ENCODE measurements at places on chromosomes 7 and 10.

DNA sequence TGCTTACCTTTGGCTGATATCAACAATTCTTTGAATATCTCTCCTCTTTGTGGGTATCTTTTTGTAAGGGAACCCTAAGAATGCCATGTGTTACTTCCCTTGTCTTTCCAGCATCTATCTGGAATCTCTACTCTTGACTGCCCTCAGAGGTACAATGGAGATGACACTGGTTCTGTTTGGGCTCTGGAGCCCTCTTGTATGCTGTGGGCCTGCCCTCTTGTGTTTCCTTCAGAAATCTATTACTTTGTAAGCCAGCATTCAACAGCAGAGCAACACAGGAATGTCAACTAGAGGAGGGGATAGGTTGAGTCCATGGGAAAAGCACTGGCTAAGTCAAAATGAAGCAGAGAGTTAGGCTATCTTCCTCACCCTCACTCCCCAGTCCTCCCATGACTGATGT lies 142.3 kb downstream of the XPNPEP1 start:
- DNase-seq = no peak

GRCh38 chr10:82736305-82736704 lies 861.3 kb downstream of the NRG3 start:
- DNase-seq = no peak

- no peak for DNase-seq
Measured at GRCh38 chr7:98196706-98197605, 14.3 kb upstream of the BHLHA15 start.

DNA sequence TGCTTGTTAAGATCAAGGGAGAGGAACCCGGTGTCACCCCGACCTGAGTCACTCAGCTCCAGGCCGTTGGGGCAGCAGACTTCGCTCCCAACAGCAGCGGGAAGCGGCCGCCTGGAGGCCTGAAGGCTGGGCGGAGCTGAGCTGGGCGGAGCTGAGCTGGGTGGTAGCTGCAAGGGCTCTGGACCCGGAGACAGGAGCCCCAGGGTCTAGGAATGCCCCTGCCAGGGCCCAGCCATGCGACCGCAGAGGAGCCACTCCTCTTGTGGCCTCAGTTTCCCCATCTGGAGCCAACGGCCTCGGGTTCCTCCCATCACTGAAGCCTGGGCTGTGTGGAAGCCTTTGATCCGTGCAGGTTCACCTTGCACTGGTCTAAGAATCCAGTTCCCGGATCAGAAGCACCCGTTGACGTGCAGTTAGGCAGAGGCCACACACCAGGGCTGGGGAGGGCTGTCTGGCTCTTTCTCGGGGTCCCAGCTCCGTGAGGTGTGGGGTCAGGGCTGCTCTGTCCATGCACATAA lies 21.9 kb upstream of the DPYSL4 start:
- no peak for DNase-seq

GRCh38 chr7:14242175-14242574 lies 252.7 kb upstream of the ETV1 start:
- no peak for DNase-seq

DNA sequence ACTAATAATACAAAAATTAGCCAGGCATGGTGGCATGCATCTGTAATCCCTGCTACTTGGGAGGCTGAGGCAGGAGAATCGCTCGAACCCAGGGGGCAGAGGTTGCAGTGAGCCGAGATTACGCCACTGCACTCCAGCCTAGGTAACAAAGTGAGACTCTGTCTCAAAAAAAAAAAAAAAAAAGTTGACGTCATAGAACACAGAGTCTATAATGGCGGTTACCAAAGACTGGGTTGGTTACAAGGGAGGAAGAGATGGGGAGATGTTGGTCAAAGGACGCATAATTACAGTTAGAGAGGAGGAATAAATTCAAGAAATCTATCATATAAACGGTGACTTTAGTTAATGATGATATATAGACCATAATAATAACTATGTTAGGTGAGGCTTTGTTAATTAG lies 309.7 kb upstream of the HGF start:
- no peak for DNase-seq

DNA sequence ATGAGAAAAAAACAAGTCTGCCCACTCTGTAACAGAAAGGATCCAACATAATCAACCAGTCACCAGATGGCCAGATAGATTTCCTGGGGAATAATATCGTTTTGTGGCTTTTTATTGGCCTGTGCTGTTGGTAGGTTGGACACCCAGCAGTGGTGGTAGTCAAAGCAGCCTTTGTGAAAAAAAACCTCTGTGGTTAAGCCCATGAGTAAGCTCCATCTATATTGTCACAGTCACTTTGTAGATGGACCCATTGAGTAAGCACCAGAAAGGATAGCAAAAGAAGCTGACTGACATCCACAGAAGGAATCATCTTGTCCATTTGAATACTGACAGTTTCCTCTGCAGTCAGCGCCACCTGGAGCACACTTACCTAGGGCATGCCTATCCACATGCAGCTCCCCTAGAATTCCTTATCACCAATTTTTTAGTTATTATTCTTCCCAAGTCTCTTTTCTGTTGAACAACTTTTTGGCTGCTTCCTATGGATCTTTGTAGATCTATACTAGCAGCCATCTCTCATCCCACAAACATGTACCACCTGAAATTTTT lies 96.9 kb downstream of the IQUB start:
- no peak for DNase-seq

GRCh38 chr10:77756319-77757232 lies 119.0 kb upstream of the KCNMA1 start:
- no peak for DNase-seq

- DNase-seq = no peak
Measured at GRCh38 chr7:157432541-157432956, 95.7 kb downstream of the DNAJB6 start.

DNA sequence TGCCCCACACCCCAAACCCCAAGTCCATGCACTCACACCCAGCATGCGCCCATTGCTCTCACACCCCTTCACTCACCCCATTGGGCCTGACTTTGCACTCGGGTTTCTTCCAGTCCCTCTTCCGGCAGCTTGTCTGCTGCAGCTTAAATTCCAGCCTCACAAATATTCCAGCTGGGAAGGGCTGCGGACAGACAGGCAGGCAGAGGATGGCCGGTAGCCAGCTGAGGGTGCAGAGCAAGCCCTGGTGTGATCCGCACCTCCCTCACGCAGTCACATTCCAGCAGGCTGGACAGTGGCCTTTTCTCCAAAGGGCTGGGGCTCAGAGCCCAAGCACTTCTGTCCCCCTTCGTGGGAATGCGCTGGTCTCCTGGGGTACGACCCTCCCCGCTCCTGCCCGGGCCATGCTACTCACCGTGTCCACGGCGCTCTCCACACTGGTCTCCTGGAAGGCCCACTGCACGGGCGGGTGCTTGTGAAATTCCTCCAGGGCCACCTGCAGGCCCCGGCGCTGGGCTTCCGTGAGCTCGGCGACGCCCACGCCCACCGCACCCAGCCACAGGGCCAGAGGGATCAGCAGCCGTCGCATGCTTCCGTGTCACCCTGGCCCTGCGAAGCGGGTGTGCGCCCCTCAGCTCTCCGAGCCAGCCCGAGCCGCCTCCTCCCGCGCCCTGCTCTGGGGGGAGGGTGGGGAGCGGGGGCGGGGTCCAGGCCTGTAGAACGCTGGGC lies 1.2 kb downstream of the RARRES2 start:
- DNase-seq = no peak

DNA sequence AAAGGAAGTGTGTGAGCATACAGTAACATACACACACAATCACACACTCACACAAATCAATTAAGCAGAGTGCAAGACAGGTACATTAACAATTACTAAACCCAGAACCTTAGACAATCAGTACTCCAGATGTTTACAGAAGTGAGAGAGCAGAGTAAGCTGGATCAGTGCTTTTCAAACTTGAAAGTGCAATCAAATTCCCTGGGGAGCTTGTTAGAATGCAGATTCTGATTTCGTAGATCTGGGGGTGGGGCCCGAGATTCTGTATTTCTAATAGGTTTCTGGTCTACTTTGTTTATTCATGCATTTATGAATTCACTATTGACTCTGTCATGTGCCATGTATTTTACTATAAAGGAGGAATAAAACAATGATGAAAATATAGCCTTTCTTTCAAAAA lies 179.6 kb upstream of the PHYHIPL start:
- DNase-seq = no peak

- no peak for DNase-seq
Measured at GRCh38 chr7:13115855-13116254, 428.4 kb downstream of the ARL4A start.

DNA sequence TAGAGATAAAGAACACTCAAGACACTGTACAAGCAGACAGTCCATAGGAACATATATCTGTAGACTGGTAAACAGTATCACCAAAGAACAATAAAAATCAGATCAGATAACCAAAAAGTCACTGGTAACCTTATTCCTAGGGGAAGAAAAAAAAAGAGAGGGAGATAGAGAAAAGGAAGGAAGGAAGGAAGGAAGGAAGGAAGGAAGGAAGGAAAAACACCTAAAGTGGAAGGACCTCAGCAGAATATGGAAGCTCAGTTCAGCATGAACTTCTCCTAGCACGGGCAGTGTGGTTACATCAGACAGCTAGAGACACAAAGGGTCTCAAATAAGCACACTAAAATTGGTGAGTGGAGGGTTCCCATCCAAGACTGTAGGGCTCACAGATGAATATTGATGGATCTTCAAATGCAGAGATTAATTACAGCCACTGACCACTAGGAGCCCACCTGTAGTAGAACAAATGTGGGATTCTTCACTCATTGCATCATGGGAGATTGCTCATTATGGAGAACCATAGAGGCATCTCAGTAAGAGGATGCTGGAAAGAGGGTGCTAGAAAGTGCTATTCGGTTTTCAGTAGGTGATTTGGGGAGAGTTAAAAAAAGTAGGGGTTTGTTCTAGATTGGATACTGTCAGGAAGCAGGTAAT lies 293.4 kb upstream of the C7orf33 start:
- no peak for DNase-seq

DNA sequence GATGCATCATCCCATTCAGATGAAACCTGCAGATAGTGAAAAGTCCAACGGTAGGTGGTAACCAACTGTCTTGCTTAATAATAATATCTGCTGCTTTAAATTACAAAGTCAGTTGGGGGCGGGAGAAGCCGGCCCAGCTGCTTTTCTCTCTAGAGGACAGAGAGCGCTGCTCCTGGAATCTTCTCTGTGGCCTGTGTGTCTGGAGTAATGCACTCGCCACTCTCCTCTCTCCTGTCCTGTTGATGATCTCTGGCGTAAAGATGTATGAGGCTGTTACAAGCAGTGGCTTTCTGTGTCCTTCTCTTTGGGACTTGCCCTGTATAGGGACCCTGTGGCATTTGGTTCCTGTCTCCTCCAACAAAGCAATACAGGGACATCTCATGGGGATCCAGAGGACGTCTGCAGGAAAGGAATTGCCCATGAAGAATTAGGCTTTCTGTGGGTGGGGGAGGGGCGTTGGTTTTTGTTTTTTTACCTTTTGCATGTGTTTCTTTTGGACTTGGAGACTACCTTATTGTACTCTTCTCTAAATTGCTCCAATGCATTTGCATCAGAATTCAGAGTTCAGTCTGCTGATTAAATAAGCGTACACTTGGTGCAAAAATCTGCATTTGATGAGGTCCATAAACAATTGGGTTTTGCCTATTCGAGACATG lies 231.6 kb downstream of the CELF2 start:
- no peak for DNase-seq

DNA sequence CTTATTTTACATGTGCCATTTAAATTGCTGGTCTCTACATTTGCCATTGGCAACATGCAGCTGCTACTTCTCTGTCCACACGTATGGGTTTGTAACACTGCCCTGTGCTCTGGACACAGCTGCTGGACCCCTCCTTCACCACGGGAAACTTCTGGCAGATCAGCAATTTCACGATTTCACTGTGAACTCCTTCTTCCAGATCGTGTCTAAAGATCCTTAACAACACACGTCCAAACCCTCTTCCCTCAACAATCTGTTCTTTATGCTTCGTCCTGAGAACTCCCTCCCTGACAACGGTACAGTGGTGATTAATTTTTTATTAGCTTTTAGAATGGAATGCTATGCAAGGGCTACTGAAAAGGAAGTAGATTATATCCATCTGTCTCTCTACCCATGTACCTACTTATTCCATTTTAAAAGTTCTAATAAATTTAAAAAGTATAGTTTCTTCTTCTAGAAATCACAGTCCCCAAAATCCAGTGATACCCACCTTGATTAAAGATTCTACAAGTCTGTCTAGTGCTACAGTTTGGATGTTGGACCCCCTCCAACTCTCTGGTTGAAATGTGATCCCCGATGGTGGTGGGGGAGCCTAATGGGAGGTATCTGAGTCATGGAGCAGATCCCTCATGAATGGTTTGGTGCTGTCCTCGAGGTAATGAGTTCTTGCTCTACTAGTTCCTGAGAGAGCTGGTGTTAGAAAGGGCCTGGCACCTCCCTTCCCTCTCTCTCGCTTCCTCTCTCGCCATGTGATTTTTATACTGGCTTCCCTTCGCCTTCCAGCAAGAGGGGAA lies 81.0 kb downstream of the KIAA1549 start:
- DNase-seq = no peak

- DNase-seq = no peak
Measured at GRCh38 chr7:30451539-30452279, 26.9 kb downstream of the NOD1 start.

DNA sequence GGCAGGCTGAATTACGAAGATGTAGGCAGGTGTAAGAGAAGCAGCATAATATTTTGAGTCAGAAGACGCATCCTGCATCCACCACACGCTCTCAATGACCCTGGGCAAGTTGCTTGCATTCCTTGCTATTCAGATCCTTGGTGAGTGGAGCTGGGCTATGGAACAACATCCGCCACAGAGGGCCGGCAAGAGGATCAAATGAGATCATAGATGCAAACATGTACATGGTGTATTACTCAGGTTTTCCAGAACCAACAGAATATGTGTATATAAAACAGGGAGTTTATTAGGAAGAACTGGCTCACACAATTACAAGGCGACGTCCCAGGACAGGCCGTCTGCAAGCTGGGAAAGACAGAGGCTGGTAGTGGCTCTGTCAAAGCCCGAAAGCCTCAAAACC lies 51.5 kb downstream of the ADAM12 start:
- DNase-seq = no peak

- no peak for DNase-seq
Measured at GRCh38 chr7:75795831-75796285, 17.7 kb downstream of the CCL24 start.

- DNase-seq = no peak
Measured at GRCh38 chr7:104358446-104359132, 30.2 kb downstream of the LHFPL3 start.

GRCh38 chr7:31776616-31777015 lies 89.6 kb downstream of the PPP1R17 start:
- DNase-seq = no peak

DNA sequence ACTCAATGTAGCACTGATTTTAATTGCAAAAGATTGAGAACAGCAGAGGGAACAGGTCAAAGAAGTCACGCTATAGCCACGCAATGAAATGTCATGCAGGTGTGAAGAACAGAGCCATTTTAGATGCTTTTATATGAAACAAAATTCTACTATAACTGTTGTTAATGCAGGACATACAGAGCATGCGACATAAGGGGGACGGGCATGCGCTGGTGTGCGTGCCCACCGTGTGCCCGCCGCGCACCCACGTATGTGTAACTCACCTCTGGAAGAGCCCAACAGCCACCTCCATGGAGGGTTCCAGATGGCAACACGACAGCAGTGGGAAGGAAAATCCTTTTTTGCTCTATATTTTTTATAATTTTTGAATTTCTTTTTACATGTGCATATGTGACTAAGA lies 410.0 kb upstream of the RNF32 start:
- DNase-seq = no peak

GRCh38 chr10:25465582-25466372 lies 291.0 kb downstream of the GPR158 start:
- DNase-seq = no peak

GRCh38 chr10:64196638-64197315 lies 675.6 kb downstream of the REEP3 start:
- no peak for DNase-seq
